ENCODE measurements at places on chromosomes 16 and 17.

DNA sequence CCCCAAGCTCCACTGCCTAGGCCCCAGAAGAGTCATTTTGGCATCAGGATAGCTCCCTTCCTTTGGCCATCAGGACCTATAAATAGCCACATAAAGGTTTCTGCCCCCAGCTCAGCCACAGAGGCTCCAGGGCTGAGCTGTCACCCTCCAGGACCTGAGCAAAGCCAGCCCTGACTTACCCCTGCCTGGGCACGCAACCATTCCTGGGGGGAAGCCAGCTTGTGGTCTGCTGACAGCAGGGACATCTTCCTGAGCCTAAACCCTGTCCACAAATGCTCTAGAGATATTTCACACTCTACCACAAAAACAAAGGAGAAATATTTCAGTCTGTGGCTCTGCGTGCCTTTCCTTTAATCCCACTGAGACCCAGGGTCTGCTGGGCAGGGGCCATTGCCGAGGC is 123.7 kb upstream of the CCL2 start:
- DNase-seq = no peak

- DNase-seq = no peak
Observed at GRCh38 chr17:39676198-39676819, 8.1 kb downstream of the PNMT start.

DNA sequence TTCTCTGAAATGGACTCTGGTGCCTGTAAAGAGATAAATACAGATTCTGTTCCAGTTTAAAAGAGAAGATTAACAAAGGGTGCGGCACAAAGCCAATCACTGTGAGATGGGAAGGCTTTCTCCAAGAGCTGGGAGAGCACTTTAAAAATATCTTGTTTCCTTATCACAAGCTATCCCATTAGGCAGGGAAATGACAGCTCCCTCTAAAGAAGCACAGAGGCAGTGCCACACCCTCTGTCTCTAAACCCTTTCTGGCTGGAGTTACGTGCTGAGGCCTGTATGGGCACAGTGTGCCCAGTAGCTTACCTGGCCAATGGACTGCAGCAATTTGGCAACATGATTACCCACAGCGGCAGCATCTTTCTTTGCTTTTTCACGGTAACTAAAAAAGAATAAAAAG is 9.0 kb upstream of the TERB1 start:
- no peak for DNase-seq

DNA sequence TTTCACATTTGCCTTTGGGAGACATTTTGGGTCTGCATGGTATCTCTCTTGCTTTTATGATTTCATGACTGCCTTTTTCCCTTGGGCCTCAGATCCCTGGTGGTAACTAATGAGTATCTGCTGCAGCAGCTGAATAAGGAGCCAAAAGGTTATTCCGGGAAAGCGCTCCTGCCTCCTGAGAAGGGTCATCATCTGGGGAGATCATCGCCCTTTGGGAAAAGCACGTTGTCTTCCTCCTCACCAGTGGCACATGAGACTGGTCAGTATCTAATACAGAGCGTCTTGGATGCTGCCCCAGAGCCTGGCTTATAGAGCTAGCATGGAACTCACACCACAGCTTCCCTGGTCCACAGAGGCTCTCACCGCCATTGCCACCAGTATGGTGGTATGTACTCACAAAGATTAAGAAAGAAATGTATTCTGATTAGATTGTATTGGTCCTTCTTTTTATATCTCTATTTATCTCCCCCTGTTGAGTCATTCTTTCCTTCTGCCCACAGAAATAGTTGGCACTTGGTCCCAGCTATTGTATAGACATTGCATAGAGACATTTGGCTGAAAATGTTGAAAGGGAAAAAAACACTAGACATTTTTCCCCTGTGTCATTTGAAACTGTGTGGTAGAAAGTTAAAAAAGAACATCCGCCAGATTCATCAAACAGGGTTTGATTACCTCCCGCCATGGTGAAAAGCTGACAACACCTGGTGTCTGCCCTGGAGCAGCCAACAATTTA is 8.4 kb downstream of the TPPP3 start:
- no peak for DNase-seq

DNA sequence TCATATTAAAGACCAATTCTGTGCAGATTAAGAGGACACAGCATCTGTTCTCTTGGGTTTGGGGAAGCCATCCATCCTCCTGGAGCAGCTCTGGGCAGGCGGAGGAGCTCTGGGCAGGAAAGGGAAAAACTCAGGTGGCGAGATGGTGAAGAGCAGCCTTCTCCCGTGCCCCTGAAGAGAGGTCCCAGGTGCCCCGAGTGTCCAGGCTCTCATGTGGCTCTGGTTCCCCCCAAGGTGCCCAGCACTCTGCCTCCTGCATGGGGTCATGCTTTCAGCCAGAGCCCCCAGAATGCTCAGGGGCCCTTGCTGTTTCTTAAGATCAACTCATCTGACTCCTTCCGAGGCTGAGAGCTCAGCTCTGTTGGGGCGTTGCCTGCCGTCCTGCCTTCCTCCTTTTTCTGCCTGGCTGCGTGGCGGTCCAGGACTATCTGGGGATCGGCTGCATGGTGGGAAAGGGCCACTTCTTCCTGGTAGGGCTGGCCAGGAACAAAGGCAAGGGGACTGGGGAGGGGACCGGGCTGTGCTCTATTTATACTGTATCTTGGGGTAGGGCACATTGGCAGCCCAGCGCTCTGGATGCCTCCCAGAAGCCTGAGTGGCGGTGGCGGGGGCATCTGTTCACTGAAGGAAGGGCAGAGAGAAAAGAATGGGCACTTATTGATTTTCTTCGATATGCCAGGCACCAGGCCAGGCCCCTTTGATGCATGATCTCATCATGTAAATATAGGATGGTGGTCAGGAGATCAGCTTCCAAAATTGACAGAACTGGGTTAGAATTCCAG is 103.2 kb upstream of the SDK2 start:
- no peak for DNase-seq

DNA sequence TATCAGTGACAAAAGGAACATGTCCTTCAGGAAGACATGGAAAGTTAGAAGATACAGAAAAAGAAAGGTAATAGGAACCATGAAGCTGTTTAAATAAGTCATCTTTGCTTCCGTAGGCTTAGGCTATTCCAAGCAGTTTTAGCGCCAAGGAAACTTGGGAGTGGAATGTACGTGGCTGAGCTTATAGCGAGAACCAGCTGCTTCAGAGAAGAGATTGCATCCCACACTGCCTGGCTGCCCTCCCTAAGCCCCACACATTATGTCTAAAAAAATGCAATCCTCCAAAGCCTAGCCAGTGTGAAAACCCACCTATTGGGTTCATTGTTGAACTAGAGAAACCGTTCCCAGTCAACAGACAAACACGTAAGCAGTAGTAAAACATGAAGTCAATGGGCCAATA is 149.9 kb downstream of the SLC39A11 start:
- no peak for DNase-seq

DNA sequence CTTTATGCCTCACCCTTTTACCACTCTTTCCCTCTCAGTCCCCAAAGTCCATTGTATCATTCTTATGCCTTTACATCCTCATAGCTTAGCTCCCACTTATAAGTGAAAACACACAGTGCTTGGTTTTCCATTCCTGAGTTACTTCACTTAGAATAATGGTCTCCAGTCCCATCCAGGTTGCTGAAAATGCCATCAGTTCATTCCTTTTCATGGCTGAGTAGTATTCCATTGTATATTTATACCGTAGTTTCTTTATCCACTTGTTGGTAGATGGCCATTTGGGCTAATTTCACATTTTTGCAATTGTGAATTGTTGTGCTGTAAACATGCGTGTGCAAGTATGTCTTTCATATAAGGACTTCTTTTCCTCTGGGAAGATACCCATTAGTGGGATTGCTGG is 597.3 kb downstream of the WWOX start:
- DNase-seq = no peak

GRCh38 chr17:77189148-77189547 is 48.4 kb downstream of the SEC14L1 start:
- DNase-seq = no peak

Measured in endothelial cell (in vitro differentiated cells).